ENCODE measurements at places on chromosomes 1 and 21.

- no peak for DNase-seq
Observed at GRCh38 chr21:31988492-31989290, 115.9 kb downstream of the HUNK start.

GRCh38 chr1:96722161-96722922 is 758 bp downstream of the PTBP2 start:
- DNase-seq: no peak

DNA sequence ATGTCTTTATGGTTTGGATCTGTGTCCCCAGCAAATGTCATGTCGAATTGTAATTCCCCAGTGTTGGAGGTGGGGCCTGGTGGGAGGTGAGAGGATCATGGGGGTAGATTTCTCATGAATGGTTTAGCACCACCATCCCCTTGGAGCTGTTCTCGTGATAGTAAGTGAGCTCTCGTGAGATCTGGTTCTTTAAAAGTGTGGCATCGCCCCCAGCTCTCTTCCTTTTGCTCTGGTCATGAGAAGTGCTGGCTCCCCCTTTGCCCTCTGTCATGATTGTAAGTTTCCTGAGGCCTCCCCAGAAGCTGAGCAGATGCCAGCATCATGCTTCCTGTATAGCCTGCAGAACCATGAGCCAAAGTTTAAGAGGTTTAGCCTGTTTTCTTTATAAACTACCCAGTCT is 11.2 kb upstream of the KCNE2 start:
- no peak for DNase-seq

DNA sequence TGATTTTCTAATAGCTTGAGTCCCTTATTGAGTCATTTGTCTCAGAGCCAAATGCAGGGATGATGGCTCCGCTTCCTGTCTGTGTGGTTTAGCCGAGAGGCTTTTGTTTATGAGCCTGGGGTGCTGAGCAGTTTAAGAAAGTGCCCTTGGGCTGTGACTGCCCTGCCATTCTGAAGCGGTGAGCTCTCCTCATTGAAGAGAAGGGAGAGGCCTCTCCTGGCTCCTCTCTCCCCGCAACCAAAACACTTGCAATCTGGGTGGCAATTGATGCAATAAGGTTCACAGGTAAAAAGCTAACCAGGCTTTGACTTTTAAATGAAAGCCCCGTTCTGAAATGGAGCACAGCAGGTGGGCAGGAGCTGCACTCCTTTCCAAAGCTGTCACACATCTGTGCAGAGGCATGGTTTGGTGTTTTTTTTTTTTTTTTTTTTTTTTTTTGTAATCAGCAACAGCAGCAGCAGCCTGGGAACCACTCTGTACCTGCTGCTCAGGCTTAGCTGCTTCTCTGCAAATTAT is 403.7 kb downstream of the SIPA1L2 start:
- DNase-seq: no peak

- no peak for DNase-seq
Observed at GRCh38 chr1:166933633-166934032, 41.7 kb downstream of the ILDR2 start.

DNA sequence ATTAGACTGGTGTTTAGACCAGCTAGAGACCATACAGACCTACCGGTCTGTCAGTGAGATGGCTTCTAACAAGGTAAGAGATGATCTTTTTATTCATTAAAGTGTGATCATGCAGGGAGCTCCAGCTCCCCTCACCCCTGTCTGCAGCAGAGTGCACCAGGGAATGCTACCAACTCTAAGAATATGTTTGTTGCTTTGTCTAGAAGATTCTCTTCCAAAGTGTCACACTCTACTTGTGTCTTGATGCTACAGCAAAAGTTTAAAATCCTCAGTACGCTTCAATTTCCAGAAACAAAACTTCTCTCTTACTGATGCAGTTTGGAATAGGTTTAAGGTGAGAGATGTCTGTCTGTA is 201.4 kb upstream of the SGIP1 start:
- DNase-seq: no peak

- DNase-seq: no peak
Observed at GRCh38 chr1:36851595-36851994, 182.7 kb downstream of the GRIK3 start.

GRCh38 chr21:41948901-41949300 is 4.9 kb downstream of the C2CD2 start:
- DNase-seq: no peak

- no peak for DNase-seq
Observed at GRCh38 chr1:28173980-28174297, 2.6 kb downstream of the PTAFR start.

- no peak for DNase-seq
Observed at GRCh38 chr1:17978016-17978415, 129.6 kb upstream of the IGSF21 start.

GRCh38 chr1:98661544-98662355 is at the start of gene SNX7:
TSS of gene SNX7 (plus strand) at chr1:98661721. CDS start at chr1:98661732, 11 bp downstream.
- DNase-seq: no peak

GRCh38 chr1:228478326-228478725 is 8.9 kb upstream of the RNF187 start:
- no peak for DNase-seq

DNA sequence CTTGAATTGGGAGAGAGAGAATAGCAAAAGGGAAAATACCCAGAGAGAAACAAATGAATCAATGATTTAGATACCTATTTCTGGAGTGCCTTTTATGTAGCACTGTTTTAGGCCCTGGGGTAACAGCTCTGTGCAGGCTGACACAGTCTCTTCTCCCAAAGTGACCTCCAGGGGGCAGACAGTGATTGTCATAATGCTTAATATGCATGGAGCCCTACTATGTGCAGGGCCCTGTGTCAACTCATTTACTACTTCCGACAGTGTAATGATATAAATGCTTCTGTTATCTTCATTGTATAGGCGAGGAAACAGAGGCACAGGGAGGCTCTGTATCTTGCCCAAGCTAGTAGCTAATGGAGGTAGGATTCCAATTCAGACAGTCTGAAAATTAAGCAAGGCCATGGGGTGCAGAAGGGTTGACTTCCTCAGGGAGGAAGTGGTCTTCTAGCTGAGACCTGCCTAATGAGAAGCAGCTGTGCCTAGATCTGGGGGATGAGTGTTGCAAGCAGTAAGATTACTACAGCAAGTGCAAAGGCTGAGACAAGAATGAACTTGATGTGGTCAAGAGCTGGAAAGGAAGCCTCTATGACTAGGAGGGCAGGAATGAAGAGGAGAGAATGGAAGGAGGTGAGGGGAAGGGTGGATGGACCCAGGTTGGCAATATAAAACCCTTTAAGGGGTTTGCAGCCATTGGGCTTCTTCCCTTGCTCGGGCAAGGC is 16.2 kb upstream of the SERINC2 start:
- DNase-seq: no peak

- no peak for DNase-seq
Observed at GRCh38 chr1:229130028-229130668, 140.8 kb upstream of the RAB4A start.

GRCh38 chr1:232634096-232634495 is 4.2 kb upstream of the SIPA1L2 start:
- no peak for DNase-seq

DNA sequence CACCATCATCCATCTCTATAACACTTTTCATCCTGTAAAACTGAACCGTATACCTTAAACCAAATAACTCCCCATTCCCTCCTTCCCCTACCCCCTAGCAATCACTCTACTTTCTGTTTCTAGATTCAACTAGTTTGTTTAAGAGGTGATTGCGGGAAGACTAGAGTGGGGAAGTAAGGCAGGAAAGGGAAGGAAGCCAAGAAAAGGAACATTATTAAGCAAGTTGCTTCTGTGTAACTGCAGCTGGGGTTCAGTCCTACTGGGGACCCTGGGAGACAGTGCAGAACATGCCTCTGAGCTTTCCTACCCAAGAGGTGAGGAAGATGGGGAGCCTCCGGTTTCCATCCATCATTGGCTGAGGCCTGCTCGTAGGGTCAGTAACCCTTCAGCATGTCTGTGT is 28.9 kb upstream of the H3-3A start:
- DNase-seq: no peak

DNA sequence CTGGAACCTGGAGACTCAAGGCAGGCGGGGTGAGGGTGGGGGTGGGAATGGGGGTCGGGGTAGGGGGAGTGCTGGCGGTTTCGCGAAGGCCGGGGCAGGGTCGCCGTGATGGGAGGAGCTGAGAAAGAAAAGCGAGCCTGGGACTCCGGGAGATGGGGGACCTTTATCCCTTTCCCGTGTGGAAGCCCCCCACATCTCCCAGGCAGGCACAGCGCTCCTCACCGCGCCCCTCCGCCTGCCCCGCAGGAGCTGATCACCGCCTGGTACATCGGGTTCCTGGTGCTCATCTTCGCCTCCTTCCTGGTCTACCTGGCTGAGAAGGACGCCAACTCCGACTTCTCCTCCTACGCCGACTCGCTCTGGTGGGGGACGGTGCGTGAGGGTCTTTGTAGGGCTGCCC is 35.5 kb downstream of the KCNQ4 start:
- DNase-seq: no peak

DNA sequence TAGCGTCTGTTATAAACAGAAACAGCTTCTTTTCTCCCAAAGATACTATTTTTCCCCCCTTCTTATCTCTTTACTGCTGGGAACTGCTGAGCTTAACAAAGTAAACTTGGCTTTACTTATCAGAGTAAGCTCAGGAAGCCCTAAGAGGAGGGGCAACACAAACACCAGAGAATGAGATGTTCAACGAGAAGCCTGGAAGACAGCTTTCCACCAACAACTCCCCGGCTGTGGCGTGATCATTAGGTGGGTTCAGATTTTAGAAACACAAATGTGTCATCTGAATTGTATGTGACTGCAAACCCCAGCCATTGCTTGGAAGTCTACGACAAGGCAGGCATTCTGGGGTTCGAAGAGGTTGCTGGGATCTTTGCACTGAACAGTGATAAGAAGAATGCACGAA is 181.2 kb upstream of the ESRRG start:
- DNase-seq: no peak

DNA sequence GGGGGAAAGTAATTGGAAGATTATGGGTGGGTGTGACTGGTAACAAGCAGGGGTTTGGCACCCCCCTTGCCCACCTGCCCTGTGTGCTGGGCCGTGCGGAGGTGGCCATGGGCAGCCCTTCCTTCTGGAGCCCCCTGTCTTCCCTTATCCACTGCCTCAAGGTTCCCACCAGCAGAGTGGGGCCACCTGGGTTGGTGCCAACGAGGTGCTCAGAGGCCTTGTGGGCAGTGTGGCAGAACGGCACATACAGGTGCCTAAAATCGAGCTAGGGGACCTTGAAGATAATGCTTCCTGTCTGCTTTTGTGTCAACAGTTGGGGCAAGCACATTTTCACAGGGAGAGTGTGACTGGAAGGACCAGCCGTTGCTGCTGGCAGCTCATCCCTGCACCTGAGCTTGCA is 161.8 kb downstream of the PCBP3 start:
- DNase-seq: no peak

DNA sequence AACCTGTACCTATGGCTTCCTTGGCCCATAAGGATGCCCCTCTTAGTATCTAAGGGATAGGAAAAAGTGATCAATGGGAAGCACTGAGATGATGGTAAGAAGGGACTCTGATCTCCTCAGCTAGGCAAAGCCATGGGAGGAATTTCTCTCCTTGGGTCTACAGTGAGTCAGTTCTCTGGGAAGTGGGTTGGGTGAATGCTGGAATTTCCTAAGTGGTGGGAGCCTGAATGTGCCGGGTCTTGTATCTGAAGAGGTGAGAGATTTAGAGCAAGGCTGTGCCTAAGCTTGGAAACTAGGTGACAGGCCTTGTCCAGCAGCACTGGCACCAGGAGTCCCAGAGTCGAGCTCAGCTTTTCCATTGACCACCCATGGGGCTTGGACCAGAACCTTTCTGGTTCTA is 96.3 kb upstream of the SLC2A1 start:
- DNase-seq: no peak

DNA sequence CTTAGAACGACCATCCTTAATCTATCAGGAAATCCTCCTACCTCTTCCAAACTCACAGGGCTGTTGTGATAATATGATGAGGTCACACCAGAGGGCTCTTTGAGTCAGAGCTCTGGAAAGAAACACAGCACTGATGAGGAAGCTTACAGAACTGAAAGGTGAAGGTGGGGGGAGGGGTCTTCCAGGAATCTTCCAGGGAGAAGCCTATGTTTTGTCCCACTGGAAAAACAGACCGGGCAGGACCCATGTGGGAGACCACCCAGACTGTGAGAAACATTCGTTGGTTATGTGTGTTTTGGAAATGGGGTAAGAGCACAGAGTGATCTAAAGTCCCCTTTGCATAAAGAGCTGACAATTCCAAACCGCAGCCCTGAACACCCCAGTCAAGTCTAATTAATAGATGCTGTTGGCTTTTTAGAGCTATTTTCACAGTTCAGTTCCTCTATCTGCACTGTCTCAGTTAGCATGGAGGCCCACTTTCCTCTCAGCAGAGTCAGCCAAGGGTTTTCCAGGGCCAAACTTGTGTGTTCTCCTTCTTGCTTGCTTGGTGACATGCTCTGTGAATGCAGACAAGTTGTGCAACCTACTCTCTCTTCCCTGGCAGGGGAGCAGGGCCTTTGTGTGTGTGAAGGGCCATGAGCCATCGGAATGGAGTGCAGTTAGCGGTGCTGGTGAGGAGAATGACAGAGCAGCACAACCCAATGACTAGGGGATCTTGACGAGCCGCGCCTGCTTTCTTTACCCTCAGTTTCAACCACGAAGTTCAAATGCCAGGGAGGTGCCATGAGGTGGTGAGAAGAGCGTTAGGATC is 12.3 kb downstream of the PHLDA3 start:
- no peak for DNase-seq

GRCh38 chr1:37033355-37034101 is 787 bp downstream of the GRIK3 start:
- DNase-seq: no peak

- no peak for DNase-seq
Observed at GRCh38 chr1:90534663-90535295, 182.3 kb downstream of the BARHL2 start.

- no peak for DNase-seq
Observed at GRCh38 chr1:164745736-164746135, 186.8 kb downstream of the PBX1 start.

GRCh38 chr1:8465013-8465412 is 147.1 kb downstream of the SLC45A1 start:
- DNase-seq: no peak

DNA sequence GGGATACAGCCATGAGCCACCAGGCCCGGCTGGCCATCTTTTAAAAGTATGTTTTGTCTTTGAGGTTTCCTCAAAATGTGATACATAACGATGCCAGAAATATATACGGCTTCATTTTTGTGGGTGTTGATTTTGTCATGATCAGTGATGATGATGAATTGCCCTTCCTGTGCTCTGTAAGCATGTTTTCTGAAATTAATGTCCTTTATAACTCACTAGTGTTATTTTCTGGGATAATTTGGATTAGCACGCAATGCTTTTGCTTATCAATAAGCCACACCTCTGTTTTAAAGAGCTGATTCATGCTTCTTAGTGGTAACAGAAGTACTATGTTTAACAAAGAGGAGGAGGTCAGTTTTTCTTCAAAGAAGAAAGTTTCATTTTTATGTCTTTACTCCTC is 25.6 kb downstream of the PHACTR4 start:
- no peak for DNase-seq

DNA sequence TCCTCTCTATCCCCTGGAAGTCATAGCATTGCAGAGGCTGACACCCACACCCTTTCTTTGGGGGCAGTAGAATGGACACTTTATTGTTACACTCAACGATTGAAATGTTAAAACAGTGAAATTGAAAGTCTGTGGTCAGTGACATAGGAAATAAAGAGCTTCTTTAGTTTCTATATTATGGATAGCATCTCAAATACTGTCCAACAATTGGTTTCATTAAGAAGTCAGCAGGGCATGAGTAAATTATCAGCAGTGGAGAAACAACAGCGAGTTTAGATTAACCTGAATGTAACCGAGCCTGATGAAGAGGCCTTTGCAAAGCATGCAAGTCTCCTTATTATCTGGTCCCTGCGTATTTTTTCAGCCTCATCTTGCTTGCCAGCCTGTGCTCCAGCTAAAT is 350.7 kb downstream of the NTNG1 start:
- DNase-seq: no peak
